Activated CD8-positive, alpha-beta memory T cell treated with anti-CD3 and anti-CD28 coated beads, Interleukin-2, amount 10 ng/mL, durations not matched to agents 7 days and 5 days (primary cell): ENCODE measurements at places on chromosomes 5 and 9. TPM values are rescaled to one million over a fixed set of nuclear protein-coding genes. Genes with fewer than 3 reads are reported as not detected.

The SPATA31D4 gene
- total RNA-seq, result not detected

The TMOD1 gene
- total RNA-seq, result 1.0 TPM

The SLCO6A1 gene
- not detected for total RNA-seq

The ASPN gene
- total RNA-seq, result not detected

The QRFP gene
- total RNA-seq, result not detected

The ARHGEF39 gene
- total RNA-seq, result 21.1 TPM

The PCDHGA8 gene
- total RNA-seq, result not detected

The FBN2 gene
- not detected for total RNA-seq

The SEMA6A gene
- 0.40 TPM for total RNA-seq

The PHYHD1 gene
- total RNA-seq, result 0.47 TPM

The SDHA gene
- 201 TPM for total RNA-seq

The OR5C1 gene
- not detected for total RNA-seq

The TIMD4 gene
- 4.6 TPM for total RNA-seq

The PCDHB16 gene
- total RNA-seq, result not detected

The ZNF879 gene
- 3.8 TPM for total RNA-seq

The F2RL1 gene
- total RNA-seq, result 0.47 TPM

GRCh38 chr5:157049605-157050004 is 9.3 kb downstream of the HAVCR1 start:
- peaks cover 4% of the 10 kb centered on the region for H3K36me3 ChIP-seq
- H3K4me3 ChIP-seq, result peak overlapping the region; percentile 46
- H3K27ac ChIP-seq, result peak overlapping the region; percentile 26
- DNase-seq, result no peak
- peaks cover 18% of the 10 kb centered on the region for H3K4me1 ChIP-seq

DNA sequence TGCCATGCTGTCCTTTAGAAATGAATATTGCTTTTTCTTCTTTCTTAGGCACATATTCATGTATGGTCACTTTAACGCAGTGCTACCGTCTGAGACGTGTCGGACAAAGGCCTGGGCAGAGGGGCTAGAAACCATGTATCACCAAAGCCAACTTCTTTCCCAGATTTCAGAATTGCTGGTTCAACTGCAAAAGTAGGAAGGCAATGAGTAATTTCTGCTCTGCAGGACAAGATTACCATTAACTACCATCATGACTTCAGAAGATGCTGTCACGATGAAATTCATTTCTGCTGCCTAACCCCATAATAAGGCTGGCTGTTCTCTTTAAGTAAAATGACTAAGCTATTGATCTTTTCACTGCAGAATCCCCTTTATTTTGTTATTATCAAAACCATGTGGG is 306.7 kb downstream of the PDE4D start:
- H3K27ac ChIP-seq, result no peak overlapping the region
- no peaks in the 10 kb centered on the region for H3K36me3 ChIP-seq
- H3K4me1 ChIP-seq, result peaks cover 2% of the 10 kb centered on the region

- H3K27ac ChIP-seq, result peak overlapping the region; percentile 98
- DNase-seq, result no peak
- peaks cover 70% of the 10 kb centered on the region for H3K4me1 ChIP-seq
- H3K27me3 ChIP-seq, result no peaks in the 10 kb centered on the region
- peak overlapping the region; percentile 68 for H3K4me3 ChIP-seq
- no peaks in the 10 kb centered on the region for H3K36me3 ChIP-seq
These were observed 8.2 kb upstream of the PHYKPL start for GRCh38 chr5:178240766-178241165.

DNA sequence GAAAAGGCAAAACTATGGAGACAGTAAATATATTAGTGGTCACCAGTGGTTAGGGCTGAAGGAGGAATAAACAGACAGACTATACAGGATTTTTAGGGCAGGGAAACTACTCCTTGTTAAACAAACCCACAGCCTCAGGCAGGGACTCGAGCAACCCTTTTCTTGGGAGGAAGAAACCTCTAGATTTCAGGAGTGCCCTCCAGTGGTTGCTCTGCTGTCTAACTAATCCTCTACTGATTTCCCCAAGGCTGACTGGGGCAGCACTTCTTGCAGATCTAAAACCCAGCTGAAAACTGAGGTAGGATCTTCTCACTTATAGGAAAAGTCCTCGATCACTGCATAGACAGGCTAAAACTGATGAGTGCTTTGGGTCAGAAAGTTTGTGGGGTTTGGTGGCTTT is 176.8 kb downstream of the ISOC1 start:
- no peaks in the 10 kb centered on the region for H3K36me3 ChIP-seq
- H3K4me3 ChIP-seq, result no peak overlapping the region
- DNase-seq, result no peak
- no peaks in the 10 kb centered on the region for H3K4me1 ChIP-seq

- H3K36me3 ChIP-seq, result no peaks in the 10 kb centered on the region
- no peaks in the 10 kb centered on the region for H3K27me3 ChIP-seq
- no peak for DNase-seq
- H3K4me1 ChIP-seq, result no peaks in the 10 kb centered on the region
- no peak overlapping the region for H3K27ac ChIP-seq
These were observed 506.9 kb downstream of the ZNF608 start for GRCh38 chr5:124239572-124239971.

GRCh38 chr5:168443950-168444700 is 42.1 kb upstream of the RARS1 start:
- H3K27ac ChIP-seq, result no peak overlapping the region
- H3K27me3 ChIP-seq, result peaks cover 15% of the 10 kb centered on the region
- no peaks in the 10 kb centered on the region for H3K4me1 ChIP-seq
- no peaks in the 10 kb centered on the region for H3K36me3 ChIP-seq
- H3K4me3 ChIP-seq, result no peak overlapping the region

- no peak overlapping the region for H3K4me3 ChIP-seq
- H3K36me3 ChIP-seq, result peaks cover 5% of the 10 kb centered on the region
- no peaks in the 10 kb centered on the region for H3K4me1 ChIP-seq
- no peak overlapping the region for H3K27ac ChIP-seq
- H3K27me3 ChIP-seq, result no peaks in the 10 kb centered on the region
- no peak for DNase-seq
These were observed 59.1 kb downstream of the TNFSF15 start for GRCh38 chr9:114746591-114747346.

GRCh38 chr5:142132916-142133315 is 24.3 kb downstream of the NDFIP1 start:
- H3K36me3 ChIP-seq, result peaks cover 15% of the 10 kb centered on the region
- H3K27ac ChIP-seq, result no peak overlapping the region
- H3K4me1 ChIP-seq, result peaks cover 15% of the 10 kb centered on the region

DNA sequence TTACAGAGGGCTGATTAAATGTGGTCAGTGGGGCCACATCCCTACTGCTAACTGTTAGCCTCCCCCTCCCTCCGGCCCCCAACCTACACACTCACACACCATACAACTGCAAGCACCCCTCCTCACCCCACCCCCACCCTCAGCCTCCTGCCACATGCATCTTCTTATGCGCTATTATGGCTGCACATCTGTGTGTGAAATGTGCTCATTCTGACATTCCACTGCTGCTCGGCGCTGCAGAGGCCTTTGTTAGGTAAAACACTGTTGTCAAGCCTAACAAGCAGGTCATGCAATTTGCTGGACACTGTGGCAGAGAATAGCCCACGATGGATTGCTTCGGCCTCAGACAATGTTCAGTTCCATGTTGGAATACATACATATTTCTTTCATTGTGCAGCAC is 173.6 kb downstream of the NR2F1-AS1 start:
- no peak for DNase-seq
- no peaks in the 10 kb centered on the region for H3K4me1 ChIP-seq
- peaks cover 11% of the 10 kb centered on the region for H3K27me3 ChIP-seq
- no peak overlapping the region for H3K4me3 ChIP-seq

- peaks cover 19% of the 10 kb centered on the region for H3K27me3 ChIP-seq
These were observed 180.1 kb downstream of the MACROH2A1 start for GRCh38 chr5:135218790-135219568.

DNA sequence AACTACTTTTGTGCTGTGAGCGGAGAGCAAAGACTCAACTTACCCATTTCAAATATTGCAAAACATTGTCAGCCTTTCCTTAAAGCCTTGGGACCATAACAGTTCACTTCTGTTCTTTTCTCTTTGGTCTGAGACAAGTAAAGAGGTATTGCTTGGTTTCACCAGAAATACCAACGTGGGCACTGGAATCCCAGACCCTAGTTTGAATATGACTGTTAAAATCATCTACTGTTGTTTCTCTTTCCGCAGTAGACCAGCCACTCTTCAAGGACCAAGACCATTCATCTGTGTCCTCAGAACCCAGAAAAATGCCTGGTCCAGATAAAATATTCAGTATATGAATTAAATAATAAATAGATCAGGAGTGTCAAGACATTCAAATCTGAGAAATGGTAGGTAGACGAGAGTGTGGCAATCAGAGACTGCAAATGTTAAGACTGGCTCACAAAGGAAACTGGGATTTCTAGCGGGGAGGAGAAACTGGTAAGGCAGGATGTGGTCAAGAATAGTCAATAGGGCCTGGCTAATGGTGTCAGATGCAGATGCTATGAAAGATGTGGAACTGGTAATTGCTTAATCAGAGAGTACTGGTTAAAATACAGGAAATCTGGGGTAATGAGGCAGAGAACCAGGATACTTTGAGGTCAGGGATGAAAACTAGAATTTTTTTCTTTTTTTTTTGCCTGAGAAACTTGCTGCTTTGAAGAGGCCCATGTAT is 82.1 kb upstream of the IL33 start:
- no peak overlapping the region for H3K27ac ChIP-seq
- peaks cover 18% of the 10 kb centered on the region for H3K27me3 ChIP-seq
- H3K36me3 ChIP-seq, result no peaks in the 10 kb centered on the region

- H3K4me1 ChIP-seq, result no peaks in the 10 kb centered on the region
- no peak overlapping the region for H3K4me3 ChIP-seq
- H3K36me3 ChIP-seq, result no peaks in the 10 kb centered on the region
These were observed 947.3 kb upstream of the COX7C start for GRCh38 chr5:85670417-85670816.

DNA sequence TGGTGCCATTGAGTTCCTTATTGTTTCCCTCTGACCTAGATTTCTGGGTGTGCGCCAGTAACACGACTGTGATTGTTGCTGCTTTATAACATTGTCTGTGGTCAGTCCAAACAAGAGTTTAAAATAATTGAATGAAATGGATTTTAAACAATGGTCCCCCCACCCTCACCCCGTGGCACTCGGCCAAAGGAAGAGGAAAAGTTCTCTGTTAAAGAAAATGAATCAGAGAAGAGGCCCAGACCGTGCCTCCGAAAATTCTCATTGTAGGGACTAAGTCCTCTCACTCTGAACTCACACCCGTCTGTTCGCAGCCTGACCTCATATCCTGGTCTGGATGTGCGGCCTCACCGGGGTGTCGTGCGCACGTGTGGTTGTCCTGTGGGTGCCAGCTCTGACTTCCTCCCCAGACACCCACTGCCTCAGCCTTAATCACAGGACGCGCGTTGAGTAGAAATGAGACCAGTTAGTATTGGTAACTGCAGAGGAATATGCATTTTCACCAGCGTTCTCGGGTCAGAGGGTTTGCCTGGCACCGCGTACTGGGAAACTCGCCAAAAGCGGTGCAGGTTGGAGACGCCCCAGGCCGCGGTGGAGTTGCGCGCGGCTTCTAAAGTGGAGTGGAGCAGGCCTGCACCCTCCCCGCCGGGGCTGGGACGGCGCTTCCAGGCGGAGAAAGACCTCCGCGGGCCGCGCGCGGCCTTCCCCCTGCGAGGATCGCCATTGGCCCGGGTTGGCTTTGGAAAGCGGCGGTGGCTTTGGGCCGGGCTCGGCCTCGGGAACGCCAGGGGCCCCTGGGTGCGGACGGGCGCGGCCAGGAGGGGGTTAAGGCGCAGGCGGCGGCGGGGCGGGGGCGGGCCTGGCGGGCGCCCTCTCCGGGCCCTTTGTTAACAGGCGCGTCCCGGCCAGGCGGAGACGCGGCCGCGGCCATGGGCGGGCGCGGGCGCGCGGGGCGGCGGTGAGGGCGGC is at the start of gene ABL1:
Gene ABL1 (plus strand): TSS at position 884 of the 966 bp plus-strand sequence. CDS start 193 bp downstream, outside the sequence.
- peaks cover 10% of the 10 kb centered on the region for H3K27me3 ChIP-seq
- peaks cover 3% of the 10 kb centered on the region for H3K36me3 ChIP-seq
- H3K4me3 ChIP-seq, result peak within 1 kb of the TSS; percentile 93
- DNase-seq, result peak; percentile 85
- peaks cover 18% of the 10 kb centered on the region for H3K4me1 ChIP-seq
- H3K27ac ChIP-seq, result peak within 1 kb of the TSS; percentile 94

- H3K4me3 ChIP-seq, result no peak overlapping the region
- no peak for DNase-seq
- H3K36me3 ChIP-seq, result peaks cover 43% of the 10 kb centered on the region
- no peak overlapping the region for H3K27ac ChIP-seq
- peaks cover 21% of the 10 kb centered on the region for H3K4me1 ChIP-seq
- no peaks in the 10 kb centered on the region for H3K27me3 ChIP-seq
These were observed 111.2 kb downstream of the SMARCA2 start for GRCh38 chr9:2126331-2126803.

- DNase-seq, result no peak
- peaks cover 2% of the 10 kb centered on the region for H3K27me3 ChIP-seq
- H3K36me3 ChIP-seq, result peaks cover 11% of the 10 kb centered on the region
These were observed 384.9 kb downstream of the RAB3C start for GRCh38 chr5:58967597-58968281.

- no peaks in the 10 kb centered on the region for H3K4me1 ChIP-seq
- no peak overlapping the region for H3K4me3 ChIP-seq
- no peaks in the 10 kb centered on the region for H3K27me3 ChIP-seq
- no peaks in the 10 kb centered on the region for H3K36me3 ChIP-seq
- no peak overlapping the region for H3K27ac ChIP-seq
- no peak for DNase-seq
These were observed 1026.4 kb upstream of the COX7C start for GRCh38 chr5:85591311-85591710.

GRCh38 chr5:51651889-51652288 is 268.6 kb downstream of the ISL1 start:
- H3K27ac ChIP-seq, result no peak overlapping the region
- H3K27me3 ChIP-seq, result no peaks in the 10 kb centered on the region
- no peaks in the 10 kb centered on the region for H3K36me3 ChIP-seq
- H3K4me3 ChIP-seq, result no peak overlapping the region
- no peak for DNase-seq

- peak overlapping the region; percentile 80 for H3K27ac ChIP-seq
- H3K4me3 ChIP-seq, result peak overlapping the region; percentile 41
- H3K4me1 ChIP-seq, result peaks cover 60% of the 10 kb centered on the region
- peaks cover 31% of the 10 kb centered on the region for H3K36me3 ChIP-seq
- no peak for DNase-seq
- no peaks in the 10 kb centered on the region for H3K27me3 ChIP-seq
These were observed 54.1 kb downstream of the SPEF2 start for GRCh38 chr5:35671541-35672295.

DNA sequence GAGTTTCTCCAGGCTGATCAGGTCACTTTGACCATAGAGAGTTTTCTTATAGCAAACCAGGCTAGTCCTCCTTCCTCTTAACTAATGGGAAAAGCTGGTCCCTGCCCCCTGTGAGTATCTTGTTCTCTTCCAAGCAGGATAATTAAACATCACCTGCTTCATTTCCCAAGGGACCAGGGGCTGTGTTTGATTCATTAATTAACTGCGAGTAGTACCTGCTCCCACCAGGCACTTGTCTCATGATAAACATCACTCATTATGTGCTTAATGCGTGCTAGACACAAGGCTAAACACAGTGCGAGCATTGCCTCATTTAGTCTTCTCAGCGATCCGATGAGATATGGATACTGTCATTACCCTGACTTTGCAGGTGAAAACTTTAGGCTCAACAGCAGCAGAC is 1.7 kb upstream of the FAM163B start:
- H3K4me3 ChIP-seq, result no peak overlapping the region
- H3K36me3 ChIP-seq, result no peaks in the 10 kb centered on the region
- H3K27me3 ChIP-seq, result peaks cover 51% of the 10 kb centered on the region
- H3K4me1 ChIP-seq, result no peaks in the 10 kb centered on the region
